ENCODE measurements at places on chromosomes 2 and 18.

DNA sequence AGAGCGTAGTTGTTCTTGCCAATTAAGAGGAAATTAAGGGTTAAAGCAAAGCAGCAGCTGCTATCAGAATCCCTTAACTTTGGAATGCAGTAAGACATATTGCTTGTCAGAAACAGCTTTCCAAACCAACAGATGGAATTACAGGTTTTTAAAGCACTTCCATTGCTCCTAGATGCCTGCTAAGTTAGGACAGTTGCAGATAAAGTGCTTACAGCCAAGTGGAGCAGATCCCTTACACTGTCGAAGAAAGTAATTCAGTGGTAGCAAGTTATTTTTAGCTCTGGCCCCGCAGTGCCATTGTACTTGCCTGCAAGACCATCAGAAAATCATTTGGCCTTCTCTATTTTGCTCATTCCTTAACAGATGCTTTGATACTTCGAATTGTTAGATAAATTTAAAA lies 5.4 kb downstream of the PDK1 start:
- DNase-seq: no peak

DNA sequence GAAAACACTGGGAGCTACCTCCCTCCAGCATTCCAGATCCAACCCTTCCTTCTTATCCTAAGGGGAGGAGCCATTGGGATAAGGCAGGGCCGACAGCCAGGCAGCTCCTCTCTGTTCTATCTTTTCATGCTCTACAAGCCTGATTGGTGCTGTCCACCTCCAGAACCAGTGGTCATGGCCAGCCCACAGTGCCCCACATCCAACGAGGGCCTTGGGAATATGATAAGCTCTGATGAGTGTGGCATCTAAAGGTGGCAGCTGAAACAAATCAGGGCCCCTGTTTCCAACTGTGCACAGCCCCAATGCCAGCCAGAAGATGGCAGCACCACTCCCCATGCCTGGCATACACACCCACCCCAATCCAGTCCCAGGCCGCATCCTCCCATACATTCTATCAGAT lies 329.3 kb downstream of the C1D start:
- no peak for DNase-seq

GRCh38 chr2:72544554-72544953 lies 281.3 kb downstream of the EXOC6B start:
- DNase-seq: no peak

DNA sequence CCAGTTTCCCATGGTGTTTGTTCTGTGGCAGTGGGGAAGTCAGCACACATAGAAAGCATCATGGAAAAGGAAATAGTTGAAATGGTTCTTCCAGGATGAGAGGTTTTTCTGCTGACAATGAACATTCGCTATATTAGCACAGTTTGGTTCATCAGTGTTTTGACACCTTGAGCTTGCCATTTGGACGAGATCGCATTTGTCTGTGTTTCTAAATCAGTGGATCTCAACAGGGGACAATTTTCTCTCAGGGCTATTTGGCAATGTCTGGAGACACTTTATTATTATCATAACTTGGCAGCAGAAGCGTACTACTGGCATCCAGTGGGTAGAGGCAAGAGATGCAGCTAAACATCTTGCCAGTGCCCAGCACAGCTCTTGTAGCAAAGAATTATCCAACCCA lies 74.6 kb downstream of the CD8B2 start:
- no peak for DNase-seq

GRCh38 chr2:136783856-136784255 lies 18.5 kb downstream of the THSD7B start:
- no peak for DNase-seq

GRCh38 chr2:62370321-62371250 lies 135.4 kb downstream of the TMEM17 start:
- DNase-seq: no peak

- no peak for DNase-seq
Measured at GRCh38 chr2:182553483-182553882, 126.6 kb upstream of the PDE1A start.

DNA sequence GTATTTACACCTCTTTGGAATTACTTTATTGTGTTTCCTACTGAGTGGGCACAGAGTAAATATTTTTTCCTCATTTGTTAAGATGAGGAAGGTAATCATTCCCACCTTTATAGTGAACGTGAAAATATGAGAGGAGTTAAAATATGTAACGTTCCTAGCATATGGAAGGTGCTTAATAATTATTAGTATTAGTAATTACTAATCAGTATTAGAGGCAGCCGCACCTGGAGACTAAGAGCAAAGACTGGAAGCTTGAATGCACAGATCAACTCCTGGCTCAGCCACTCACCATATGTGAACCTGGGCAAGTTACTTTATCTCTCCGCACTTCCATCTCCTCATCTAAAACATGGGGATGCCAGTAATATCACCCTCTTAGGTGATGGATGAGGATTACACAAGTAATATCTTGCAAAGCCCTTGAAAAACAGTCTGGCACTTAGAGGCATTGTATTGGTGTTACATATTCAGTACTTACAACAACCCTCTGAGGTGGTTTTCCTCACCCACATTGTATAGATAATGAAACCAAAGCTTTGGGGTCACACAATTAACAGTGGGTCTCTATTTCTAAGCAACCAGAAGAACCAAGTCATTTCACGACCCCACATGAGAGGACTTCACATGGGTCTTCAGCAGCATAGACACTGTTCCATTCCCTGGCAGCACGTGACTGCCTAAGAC lies 100.3 kb upstream of the KCTD1 start:
- no peak for DNase-seq

DNA sequence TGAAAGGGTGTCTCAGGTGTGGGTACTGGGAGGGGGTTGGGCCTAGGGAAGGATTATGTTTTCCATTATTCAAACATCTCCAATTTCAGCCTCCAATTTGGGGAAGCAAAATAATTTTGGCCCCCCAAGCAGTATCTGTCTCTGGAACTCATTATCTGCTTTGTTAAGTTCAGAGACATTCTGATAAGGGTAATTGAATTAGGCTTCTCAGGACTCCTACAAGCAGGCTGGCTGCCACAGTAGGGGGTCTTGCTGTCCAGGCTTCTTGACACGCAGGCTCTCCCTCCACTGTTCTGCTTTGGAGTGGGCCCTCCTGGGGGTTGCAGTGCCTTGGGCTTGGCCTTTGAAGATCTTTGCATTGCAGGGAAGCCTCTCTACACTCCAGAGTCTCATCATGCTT lies 108.1 kb upstream of the SIX2 start:
- DNase-seq: no peak
